Fibroblast of skin of right quadriceps (primary cell): ENCODE measurements at places on chromosomes 6 and 20.

DNA sequence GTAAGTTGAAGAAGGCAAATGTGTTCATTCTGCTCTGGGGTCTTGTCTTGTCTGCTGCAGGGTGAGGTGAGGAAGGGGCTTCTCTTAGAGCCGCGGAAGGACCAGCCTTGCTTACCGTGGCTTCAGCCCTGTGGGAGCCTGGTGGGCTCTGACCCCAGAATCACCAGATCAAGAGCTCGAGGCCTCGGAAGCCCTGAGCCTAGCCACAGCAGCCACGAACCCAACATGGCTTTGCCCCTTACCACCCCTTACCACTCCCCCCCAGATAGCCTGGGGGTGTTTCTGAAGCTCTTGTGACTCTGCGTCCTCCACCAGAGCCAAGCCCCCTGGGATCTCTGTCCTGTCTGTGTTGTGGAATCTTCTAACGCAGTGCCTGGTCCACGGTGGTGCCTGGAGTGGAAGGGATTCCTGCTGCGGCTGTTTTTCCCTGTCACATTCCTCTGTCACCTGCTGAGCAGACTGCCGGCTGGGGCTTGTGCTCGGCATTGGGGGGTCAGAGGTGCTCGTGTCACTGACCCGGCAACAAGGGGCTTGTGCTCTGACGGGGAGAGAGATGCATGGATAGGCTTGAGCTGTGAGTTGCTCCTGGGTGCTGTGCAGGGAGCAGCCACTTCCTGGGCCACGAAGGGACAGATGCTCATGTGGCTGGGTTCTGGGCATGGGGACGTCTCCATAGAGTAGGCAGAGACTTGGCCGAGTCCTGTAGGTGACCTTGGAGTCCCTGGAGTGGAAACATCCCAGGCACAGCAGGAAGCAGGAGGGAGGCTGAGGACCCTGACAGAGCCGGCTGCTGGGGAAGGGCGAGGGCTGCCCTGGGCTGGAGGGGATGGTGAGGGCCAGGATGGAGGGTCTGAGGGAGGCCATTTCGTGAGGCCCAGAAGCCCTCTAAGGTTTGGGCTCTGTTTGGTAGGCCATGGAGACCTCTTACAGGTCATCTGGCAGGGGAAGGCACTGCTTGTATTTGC is 316.0 kb downstream of the QKI start:
- no peak for DNase-seq

GRCh38 chr6:56860475-56860874 is 94.4 kb upstream of the BEND6 start:
- DNase-seq: peak; percentile 52

GRCh38 chr6:106060167-106060566 is 26.0 kb upstream of the PRDM1 start:
- DNase-seq: no peak

- DNase-seq: no peak
These were observed 145.1 kb downstream of the SAMD5 start for GRCh38 chr6:147653631-147654030.

DNA sequence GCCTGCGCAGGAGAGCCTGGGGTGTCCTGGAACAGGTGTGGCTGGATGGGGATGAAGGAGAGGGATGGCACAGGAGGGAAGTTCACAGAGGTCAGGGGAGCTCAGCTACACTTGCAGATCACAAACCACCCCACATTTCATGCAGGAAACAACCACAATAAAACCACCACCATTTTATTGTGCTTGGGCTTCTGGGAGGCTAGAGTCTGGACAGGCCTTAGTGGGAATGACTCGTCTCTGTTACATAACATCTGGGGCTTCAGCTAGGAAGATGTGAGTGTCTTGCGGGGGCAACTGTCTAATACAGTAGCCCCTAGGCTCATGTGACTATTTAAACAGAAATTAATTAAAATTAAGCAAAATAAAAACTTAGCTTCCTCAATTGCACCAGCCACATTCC is 33.4 kb downstream of the SNX5 start:
- DNase-seq: no peak

DNA sequence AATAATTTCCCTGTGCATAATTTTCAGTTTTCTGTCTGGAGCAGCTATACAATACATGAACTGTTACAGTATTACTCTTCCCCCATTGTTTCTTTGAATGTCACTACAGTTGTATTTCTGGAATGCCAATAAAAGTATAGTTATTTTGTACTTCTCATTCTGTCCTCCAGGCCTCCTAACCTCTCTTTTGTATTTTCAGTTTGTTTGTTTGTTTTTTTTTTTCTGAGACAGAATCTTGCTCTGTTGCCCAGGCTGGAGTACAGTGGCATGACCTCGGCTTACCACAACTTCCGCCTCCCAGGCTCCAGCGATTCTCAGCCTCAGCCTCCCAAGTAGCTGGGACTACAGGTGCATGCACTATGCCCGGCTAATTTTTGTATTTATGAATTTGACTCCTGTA is 16.8 kb upstream of the ARID1B start:
- no peak for DNase-seq

DNA sequence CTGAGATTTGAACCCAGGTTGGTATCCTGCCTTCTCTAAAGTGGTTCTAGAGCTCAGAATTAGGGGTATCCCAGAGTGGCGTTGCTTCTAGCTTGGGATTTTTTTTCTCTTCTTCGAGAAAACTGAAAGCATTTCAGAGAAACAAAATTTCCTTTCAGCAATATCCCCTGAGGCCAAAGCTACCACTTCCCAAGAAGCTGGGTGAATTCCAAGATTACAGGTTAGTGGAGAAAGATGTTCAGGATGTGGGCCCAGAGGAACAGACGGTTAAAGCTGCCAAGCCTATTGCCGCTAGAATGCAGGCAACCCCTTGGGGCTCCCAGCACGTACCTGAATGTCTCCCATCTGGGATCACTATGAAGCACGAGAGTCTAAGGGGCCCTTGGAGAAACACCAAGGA is 134.1 kb downstream of the FOXO3 start:
- DNase-seq: no peak

GRCh38 chr20:50993876-50994275 is 29.0 kb downstream of the KCNG1 start:
- no peak for DNase-seq
